Mammary epithelial cell (primary cell): ENCODE measurements at places on chromosomes 16 and 17. TPM values are rescaled to one million over a fixed set of nuclear protein-coding genes. Genes with fewer than 3 reads are reported as not detected.

ITGAL gene
- total RNA-seq: not detected in 2 replicates

SEC14L1 gene
- 67.6 and 72.1 TPM in 2 replicates for total RNA-seq

PIK3R6 gene
- total RNA-seq: not detected in 2 replicates

RAI1 gene
- total RNA-seq: 34.1 and 41.9 TPM in 2 replicates

FOXN1 gene
- total RNA-seq: not detected in 2 replicates
